ENCODE measurements at places on chromosomes 4 and X.

DNA sequence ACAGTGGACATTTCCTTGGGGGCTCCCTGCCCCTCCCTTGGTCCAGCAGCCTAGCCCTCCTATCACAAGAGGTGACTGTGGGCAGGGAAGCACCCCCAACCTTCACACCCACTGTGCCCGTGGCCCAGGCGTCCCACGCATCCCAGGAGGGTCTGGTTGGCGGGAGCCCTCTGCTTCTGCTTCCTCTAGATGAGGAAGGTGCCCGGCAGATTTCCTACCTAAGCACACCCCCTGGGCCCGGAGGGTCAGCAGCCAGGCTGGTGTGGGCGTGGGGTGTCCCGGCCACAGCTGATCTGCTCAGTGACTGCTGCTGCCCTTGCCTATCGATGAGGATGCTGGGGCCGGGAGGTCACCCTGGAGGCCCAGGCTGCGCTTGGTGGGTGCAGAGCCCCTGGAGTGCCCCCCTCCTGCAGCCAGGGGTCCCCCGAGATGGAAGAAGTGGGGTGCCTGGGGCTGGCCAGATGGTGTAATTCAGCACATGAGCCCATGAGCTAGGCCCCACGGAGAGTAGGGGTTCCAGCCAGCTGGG, 12.2 kb downstream of the SH3BP2 start:
- DNase-seq = no peak

DNA sequence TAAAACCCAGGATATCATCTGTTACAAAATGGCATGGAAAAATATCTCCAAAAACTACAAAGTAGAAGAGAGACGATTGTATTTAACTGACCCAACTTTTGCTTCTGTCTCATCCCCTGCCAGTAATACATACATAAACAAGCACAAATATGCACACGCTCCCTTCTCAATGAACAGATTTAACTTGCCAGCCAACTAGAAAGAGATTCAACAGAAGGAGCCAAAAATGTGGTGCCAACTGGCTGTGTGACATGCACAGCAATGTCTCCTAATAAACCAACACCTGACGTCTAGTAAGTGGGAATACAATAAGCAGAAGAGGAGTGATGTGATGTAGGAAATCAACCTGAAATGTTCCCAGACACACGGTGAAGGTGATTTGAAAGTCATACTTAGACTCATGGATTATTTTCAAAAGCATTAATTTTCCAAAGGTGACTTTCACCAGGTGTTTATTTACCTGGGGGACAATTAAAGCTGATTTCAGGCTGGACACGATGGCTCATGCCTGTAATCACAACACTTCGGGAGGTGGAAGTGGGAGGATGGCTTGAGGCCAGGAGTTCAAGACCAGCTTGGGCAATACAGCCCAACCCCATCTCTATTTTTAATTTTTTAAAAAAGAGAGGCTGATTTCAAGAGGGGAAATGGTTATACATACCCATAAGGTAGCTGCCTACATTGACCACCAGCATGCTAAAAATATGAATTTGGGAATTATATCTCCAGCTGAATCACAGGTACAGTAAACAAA, 33.7 kb downstream of the SH3RF1 start:
- DNase-seq = peak; percentile 9

DNA sequence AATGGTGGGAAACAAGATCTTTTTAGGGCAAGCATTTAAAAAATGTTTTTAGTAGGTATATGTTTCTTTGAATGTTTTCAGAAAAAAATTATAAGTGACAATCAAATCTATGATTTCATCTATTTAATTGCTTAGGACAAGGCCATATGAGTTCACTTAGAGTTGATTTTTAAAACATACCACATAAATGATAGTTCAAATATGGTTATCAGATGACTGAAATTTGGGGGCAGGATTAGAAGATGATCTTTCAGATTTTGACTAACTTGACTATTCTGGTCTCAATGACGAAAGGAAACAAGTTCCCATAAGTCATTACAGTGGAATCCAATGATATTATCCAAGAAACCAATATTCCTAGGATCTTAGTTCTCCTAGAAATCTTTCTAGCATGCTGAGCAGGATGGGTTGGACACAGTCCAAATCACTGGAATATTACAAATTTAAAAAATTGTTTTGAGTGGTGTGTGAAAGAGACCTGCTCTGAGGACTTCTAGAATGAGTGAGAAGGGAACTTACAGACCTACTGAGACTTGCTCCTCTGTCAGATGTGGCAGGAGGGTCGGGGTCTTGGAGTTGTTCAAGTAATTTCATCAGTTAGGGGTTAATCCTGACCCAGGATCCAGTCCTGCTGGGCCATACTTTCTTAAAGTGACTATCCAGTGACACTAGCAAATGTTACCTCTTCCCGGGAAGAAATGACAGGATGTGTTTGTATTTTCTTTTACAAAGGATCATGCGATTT, 20.0 kb downstream of the RHOH start:
- DNase-seq = no peak

- no peak for DNase-seq
Observed at GRCh38 chr4:15481961-15482745, 12.5 kb downstream of the CC2D2A start.

- DNase-seq = no peak
Observed at GRCh38 chrX:124651031-124651430, 304.7 kb downstream of the SH2D1A start.

GRCh38 chrX:50691820-50692219, 122.2 kb downstream of the SHROOM4 start:
- peak; percentile 34 for DNase-seq

- peak; percentile 9 for DNase-seq
Observed at GRCh38 chrX:39772057-39772832, 325.5 kb downstream of the BCOR start.

- no peak for DNase-seq
Observed at GRCh38 chr4:181364504-181364903, 878.7 kb upstream of the TENM3 start.

All from hippocampal formation (tissue), 2 donors.